NCI-H1436 (cell line): ENCODE measurements at places on chromosomes 11 and 22.
A peak's percentile ranks its signal among the peaks of the same experiment; 100 is the strongest.

DNA sequence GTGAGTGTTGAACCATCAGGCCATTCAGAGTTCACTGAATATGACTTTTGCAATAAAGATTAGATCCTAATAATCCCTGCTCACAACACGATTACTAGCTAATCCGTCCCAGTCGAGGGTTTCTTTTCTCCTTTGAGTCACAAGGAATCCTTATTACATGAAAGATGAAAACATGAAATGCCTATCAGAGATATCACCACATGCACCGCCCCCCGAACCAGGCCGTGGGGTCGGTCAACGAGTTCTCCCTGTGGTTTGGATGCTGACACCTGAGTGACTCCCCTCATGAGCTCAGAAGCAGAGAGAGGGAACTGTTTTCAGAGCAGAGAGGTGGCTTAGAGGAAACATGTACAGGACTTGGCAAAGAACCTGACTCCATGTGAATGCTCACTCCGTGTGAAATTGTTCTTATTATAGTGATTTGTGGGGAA lies 263.3 kb downstream of the ETS1 start:
- no peak for DNase-seq

DNA sequence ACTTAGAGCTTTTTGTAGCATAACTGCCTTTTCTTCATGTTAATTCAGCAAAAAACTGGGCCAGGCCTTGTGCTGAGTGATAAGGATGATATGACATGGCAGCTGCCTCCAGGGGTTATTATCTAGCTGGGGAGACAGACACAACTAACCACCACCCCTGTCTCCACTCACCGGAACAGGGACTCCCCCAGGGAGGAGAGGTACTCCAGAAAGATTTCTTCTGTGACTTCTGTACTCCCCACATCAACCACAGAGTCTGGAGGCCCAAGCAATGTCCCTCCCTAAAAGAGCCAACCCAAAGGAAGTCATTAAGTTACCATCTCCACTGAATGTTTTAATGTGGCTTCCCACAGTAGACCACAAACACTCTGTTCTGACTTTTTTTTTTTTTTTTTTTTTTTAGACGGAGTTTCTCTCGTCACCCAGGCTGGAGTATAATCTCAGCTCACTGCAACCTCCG lies 14.3 kb upstream of the PMM1 start:
- no peak for DNase-seq

- DNase-seq: no peak
Measured at GRCh38 chr11:106280036-106280435, 202.6 kb downstream of the AASDHPPT start.

DNA sequence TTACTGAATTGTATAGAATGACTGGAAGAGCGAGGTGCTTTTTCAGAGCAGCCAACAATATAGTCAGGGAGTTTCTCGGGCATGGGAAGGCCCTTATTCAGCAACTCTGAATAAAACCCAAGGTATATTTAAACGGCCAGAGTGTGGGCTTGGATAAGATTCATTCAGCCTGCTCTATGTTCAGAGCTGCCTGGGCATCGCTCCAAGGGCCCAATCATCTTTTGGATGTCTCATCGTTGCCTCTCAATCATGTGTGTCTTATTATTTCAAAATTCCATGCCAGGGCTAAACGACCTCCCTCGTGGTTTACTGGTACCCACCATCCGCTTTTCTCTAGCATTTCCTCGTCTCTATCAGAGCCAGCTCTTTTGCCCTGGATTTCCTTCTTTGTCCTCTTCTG lies 19.5 kb upstream of the NTM start:
- no peak for DNase-seq

GRCh38 chr22:28885939-28886338 lies 2.6 kb downstream of the ZNRF3 start:
- DNase-seq: no peak

DNA sequence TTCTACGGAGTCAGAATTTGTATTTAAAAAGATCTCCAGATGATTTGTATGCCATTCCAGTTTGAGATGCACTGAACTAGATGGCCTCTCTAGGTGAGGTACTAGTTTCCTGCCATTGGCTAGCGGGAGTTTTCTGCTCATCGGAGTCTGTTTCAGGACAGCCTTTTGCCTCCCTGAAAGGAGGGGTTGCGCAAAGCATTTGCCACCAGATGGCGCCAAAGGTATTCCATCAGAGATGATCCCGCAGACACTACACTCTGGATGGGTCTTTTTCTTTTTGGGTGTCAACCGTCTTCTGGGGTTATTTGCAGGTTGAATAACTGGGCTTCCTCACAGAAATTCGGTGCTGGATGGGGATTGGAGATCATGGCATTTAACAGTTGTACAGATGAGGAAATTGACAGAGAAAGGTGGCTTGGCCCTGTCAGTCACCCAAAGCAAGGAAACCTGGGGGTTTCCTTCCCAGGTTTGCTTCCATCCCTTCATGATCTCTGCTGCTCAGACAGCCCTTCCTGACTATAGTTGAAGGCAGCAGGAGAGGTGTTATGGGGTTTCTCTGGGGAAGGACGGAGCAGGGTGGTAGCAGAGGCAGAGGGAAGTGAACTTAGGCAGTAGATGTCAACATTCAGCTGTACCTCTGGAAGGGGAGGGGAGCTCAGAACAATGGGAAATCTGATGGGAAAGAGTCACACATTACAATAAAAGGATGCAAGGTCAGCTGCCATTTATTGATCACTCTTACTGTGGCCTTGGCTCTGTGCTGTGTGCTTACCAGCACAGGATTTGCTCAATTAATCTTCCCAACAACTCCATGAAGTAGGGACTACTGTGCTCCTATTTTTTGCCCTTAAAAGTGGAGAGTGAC lies 81.6 kb downstream of the CCDC81 start:
- DNase-seq: peak; percentile 77

DNA sequence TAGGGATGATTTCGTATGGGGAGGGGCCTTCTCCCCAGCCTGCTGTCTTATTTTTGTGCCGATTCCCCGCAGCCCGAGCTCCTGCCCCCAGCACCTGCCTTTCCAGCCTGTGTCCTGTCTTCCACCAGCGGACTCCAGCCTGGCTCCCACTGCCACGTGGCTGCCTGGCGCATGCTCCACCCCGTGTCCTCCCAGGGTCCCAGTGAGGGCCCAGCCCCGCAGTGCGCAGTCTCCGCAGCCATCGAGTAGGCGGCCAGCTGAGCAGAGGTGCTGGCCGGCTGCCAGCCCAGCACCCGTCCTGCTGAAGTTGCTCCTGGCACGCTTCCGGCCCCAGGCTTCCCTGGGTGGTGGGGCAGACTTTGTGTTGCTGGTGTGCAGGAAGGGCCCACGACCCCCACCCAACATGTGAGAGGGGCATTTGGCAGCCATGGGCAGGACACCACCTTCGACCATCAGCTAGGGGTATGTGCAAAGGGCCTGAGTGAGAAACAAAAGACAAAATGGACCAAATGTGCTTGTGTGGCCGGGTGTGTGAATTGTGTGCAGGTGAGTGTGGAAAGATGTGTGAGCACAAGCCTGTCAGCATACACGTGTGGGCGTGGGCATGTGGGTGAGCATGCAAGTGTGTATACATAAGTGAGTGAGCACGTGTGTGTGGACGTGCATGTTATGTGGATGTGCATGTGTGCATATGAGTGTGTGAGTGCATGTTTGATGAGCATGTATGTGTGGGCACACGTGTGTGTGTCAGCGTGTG lies 55.9 kb downstream of the RTN4R start:
- DNase-seq: peak; percentile 76

- no peak for DNase-seq
Measured at GRCh38 chr11:134510233-134511040, 98.4 kb upstream of the B3GAT1 start.

GRCh38 chr11:20363500-20364340 lies at the start of gene HTATIP2:
Gene HTATIP2 (plus strand): TSS chr11:20363714. CDS start chr11:20364238, 524 bp downstream.
- DNase-seq: peak; percentile 57

DNA sequence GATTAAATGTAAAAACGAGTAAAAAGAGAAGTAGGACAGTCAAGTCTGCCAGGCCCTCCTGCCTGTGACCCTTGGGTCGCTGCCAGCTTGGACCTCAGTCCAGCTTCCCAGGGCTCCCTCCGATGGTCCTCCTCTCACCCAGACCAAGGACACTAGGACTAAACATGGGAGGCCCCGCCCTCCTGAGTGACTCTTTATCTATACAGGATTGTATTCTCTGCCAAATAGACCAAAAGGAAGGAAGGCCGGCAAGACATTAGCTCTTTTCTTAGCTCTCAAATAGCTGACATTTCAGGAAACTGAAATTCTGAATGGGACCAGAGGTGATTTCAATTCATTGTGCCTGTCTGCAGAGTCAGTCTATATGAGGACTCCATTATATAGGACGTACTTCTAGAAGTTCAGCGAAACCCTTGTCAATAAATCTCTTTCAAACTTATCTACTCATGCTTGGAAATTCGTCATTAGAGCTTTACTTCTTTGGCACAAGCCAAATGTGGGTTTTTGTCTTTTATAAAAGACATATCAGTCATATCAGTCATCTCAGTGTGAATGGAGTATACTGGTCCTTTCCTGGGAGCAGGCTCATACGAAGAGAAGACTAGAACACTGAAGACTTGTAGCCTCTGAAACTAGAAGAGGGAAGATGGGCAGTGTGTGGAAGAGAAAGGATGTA lies 28.5 kb downstream of the ADORA2A start:
- DNase-seq: no peak

- peak; percentile 5 for DNase-seq
Measured at GRCh38 chr11:108592591-108593213, 866 bp downstream of the EXPH5 start.

- no peak for DNase-seq
Measured at GRCh38 chr11:133840479-133840941, 4.8 kb downstream of the SPATA19 start.

DNA sequence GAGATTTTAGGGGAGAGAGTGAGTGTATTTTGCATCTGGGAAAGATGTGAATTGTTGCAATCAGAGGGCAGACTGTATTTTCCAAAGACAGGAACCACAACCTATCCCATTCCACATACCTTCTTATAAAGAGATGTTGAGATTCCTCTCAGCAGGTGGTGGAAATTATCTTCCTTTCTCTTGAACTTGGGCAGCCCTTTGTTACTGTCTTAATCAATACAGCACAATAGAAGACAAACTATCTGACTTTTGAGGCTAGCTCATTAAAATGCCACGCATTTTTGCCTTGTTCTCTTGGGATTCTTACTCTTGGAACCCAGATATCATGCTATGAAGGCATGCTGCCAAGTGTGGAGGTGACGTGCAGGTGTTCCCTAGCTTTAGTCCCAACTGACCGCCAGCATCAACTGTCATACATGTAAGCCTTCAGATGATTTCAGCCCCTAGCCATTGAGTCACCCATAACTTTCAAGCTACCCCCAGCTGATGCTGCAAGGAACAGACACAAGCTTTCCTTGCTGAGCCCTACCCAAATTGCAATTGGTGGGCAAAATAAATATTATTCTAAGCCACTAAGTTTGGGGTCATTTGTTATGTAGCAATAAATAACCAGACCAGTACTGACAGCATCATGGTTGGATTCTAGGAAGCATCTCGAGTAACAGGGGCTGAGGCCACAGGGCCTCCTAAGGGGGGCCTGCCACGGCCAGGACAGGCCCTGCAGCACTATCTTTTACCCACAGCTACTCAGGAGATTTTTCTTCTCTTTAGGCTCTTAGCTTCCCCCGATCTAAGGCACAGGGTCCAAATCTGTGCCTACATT lies 63.0 kb downstream of the RPL27A start:
- no peak for DNase-seq

- DNase-seq: no peak
Measured at GRCh38 chr11:2835296-2835695, 50.3 kb downstream of the CDKN1C start.

DNA sequence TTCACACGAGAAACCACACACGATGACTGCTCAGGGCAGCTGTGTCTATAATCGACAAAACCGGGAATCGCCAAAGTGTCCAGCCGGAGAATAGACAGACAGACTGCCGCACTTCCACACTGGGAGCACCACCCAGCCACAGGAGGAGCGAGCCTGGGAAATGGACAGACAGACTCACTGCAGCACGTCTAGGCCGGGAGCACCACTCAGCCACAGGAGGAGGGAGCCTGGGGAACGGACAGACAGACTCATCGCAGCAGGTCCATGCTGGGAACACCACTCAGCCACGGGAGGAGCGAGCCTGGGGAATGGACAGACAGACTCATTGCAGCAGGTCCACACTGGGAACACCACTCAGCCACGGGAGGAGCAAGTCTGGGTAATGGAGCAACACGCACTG lies 137.2 kb downstream of the BRD1 start:
- DNase-seq: no peak

- DNase-seq: no peak
Measured at GRCh38 chr11:68382358-68382998, 70.1 kb downstream of the LRP5 start.

DNA sequence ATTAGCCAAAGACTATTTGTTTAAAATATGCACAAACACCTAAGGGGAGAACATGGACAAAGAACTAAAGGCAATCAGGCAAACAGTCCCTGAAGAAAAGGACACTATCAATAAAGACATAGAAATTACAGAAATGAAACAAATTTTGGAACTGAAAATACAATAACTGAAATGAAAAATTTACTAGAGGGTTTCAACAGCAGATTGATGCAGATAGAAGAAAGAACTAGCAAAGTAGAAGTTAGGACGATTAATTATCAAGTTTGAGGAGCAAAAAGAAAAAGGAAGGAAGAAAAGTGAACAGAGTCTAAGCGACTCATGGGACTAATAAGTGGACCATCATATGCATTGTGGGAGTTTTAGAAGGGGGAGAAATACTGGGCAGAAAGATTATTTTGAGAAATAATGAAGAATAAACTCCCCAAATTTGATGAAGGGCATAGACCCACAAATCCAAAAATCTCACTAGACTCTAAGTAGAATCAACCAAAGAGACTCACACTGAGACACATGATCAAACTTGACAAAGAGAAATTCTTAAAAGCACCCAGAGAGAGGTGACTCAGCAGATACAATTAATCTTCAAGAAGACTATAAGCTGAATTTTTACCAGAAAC lies 62.9 kb downstream of the JAM3 start:
- DNase-seq: no peak

DNA sequence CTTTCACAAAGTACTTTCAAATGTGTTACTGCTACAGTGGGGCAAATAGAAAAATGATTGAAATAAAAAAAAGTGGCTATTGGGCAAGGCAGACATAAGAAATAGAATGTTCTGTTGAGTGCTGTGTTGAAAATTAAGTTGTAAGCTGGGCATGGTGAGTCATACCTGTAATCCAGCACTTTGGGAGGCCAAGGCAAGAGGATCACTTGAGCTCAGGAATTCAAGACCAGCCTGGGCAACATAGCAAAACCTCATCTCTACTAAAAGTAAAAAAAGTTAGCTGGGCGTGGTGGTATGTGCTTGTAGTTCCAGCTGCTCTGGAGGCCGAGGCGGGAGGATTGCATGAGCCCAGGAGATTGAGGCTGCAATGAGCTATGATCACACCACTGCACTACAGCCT lies 26.9 kb upstream of the LDHA start:
- no peak for DNase-seq

- DNase-seq: no peak
Measured at GRCh38 chr22:40022536-40023240, 27.9 kb downstream of the FAM83F start.
